Cardiac septum (tissue), 1 donor: ENCODE measurements at places on chromosomes 1 and 21. TPM values are rescaled to one million over a fixed set of nuclear protein-coding genes. Genes with fewer than 3 reads are reported as not detected.

Gene C1orf87
- not detected for total RNA-seq

Gene FAM72C
- not detected for total RNA-seq

DNA sequence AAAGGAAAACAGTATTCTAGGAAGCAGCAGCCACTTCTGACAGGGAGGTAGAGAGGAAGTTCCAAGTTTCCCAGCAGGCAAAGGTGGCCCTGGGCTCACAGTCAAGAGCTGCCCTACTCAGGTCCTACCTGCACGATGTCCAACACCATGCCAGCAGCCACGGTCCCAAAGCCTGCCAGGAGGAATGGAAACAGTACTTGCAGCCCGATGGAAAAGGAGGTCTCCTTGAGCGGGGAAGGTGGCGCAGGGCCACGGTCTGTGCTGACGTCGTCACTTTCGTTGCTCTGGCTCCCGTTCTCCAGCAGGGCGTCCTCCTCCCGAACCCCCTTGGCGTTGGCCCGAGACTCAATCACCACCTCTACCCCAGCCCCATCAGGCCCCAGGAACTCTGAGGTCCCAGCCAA is 3.1 kb downstream of the SLC41A1 start:
- DNase-seq, result no peak

DNA sequence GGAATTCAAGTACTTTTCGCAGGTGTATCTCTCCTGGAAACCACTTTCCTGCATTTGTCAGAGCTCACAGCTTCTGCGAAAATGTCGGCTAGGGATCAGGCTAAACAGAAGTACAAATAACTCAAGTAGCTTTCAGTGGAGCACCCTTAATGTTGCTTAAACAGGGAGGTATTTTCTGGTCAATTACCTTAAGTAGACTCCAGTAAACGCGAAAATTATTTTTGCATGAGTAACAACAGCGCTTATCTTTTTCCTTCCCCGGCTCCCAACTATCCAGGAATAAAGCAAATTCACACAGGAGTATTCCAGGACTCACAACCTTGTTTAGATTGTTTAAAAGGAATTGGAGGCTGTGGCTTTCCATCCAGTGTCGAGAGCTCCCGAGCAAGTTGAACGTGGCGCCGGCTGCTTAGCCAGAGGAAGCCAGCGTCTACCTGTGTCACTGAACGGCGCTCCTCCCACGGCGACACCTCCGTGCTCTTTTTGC is 7.3 kb upstream of the SIM2 start:
- DNase-seq, result no peak

Gene CR1
- total RNA-seq, result 4.1 TPM

DNA sequence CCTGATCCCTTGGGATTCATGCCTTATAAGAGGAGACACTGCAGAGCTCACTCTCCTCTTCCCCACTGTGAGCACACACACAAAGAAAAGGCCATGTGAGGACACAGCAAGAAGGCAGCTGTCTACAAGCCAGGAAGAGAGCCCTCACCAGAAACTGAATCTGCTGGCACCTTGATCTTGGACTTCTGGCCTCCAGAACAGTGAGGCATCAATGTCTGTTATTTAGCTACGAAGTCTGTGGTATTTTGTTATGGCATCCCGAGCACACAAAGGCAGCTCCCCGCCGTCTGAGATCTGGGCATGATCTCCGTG is 47.1 kb upstream of the RPL11 start:
- no peak for DNase-seq

- DNase-seq, result no peak
Measured at GRCh38 chr1:41238311-41238988, 3.7 kb downstream of the SCMH1 start.
